ENCODE measurements at places on chromosomes 5 and 9.

GRCh38 chr9:130227833-130228232 lies 37.7 kb upstream of the HMCN2 start:
- DNase-seq, result no peak

GRCh38 chr5:73652391-73652790 lies 26.4 kb downstream of the ARHGEF28 start:
- no peak for DNase-seq

- no peak for DNase-seq
These were observed 58.6 kb downstream of the PRRT1B start for GRCh38 chr9:131603711-131604439.

GRCh38 chr5:103117471-103117991 lies 2.4 kb downstream of the GIN1 start:
- peak; percentile 8 for DNase-seq

DNA sequence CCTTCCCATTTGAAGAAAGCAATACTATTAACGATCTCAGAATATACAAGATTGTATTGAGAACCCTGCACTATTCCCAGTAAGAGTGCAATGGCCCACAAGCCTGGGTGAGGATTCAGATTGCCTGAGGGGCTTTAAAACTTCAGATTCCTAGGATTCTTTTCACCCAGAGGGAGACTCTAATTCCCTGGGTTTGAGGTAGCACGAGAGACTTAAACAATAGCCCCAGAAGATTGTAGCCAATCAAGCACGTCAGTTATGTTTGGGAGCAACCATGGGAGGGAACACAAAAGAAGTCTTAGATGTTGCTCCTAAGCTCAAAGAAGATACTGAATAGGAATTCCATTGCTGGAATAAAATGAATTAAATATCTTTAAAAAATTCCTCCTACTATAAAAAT lies 17.9 kb downstream of the MRPS27 start:
- DNase-seq, result no peak

GRCh38 chr5:1437876-1438559 lies 7.2 kb downstream of the SLC6A3 start:
- DNase-seq, result no peak

DNA sequence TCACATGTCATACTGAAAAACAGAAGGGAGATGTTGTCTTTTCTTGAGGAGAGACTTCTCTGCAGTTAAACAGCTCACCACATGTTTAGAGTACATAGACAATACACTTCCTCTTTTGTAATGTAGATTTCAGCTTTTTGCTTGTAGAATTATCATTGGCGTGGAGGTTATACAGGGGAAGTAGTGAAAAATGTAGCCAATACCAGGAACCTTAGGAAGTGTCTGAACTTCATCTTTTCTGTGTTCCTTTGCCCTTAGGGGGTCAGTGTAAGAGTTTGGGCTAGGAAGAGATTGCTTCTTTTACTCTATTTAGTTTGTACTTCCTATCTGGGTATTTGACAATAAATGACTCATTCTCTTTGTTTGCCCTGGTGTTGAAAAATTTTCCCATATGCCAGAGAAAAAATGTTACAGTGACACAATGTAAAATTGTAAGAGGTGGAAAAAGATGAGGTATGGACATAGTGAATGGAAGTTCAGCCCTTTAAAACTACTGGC lies 21.0 kb upstream of the CDKN2B start:
- DNase-seq, result peak; percentile 77

GRCh38 chr9:85248514-85249312 lies 493.0 kb downstream of the AGTPBP1 start:
- peak; percentile 61 for DNase-seq

DNA sequence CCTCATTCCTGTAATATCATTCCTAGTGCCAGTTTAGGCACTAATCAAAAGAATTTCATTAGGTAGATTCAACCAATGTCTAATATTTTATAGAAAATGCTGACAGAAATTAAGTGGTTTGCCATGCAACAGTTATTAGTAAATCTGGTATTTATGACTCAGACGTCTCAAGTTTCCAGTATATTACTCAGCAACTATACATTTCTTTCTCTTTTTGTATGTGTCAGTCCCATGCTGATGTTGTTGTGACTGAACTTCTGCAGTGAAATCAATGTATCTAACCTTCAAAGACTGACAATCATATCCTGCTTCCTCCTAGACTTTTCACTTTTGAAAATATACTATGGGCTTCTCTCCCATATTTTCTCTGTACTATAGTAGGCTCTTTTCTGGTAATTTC lies 822.5 kb downstream of the NR2F1-AS1 start:
- DNase-seq, result peak; percentile 32

DNA sequence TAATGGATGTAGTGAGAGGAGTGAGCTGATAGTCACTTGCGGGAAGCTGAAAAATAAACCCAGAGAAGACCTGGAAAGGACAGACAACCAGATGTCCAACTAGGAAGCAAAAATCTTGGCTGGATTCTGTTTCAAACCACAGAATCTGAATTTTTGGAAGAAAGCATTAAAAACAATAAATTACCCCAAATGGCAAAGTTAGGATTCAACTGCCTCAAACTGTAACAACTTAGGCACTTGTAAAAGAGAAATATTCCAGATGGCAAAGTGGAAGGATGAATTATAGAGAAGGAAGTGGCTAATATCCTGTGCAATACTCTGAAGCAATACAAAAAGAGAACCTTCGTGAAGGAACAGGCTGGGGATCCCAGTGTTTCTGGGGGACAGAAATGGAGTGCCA lies 46.8 kb upstream of the SLIT3 start:
- peak; percentile 77 for DNase-seq

DNA sequence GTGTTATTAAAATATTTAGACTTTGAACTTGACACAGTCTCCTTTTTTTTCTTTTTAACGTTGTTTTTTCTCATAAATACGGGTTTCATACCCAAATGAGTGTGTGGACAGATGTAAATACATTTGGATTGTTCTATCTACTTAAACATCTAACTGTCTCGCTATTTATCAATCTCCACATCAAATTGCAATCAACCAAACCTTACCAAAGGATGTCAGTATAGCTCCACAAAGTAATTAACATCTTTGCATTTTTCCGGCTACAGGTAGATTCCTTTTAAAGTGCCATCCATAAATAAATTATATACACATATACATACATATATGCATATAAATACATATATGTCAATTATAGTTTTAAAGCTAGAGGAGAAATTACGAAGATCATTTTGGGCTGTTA lies 705 bp upstream of the CDH10 start:
- no peak for DNase-seq

DNA sequence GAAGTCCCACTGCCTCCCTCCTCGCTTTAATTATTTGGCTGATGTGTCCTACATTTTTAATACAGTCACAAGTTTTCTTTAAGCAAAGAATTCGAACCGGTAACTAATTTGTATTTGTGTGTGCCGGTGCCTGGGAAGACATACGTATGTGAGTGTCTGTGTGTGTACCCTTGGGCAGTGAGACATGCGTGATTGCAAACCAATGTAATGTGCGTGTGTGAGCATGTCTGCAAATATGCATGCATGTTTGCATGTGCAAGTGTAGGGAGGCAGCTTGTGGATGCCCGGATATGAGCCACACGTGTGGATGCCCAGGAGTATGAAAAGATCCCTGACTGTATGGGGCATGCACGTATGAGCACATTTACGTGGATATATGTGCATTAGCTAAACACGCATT lies 44.4 kb upstream of the NEK6 start:
- DNase-seq, result no peak

Measured in fibroblast of the aortic adventitia (primary cell).